Activated CD4-positive, alpha-beta T cell treated with anti-CD3 and anti-CD28 coated beads, Interleukin-2, amount 50 U/mL, for 16 hours (primary cell): ENCODE measurements at places on chromosomes 2 and 18.

DNA sequence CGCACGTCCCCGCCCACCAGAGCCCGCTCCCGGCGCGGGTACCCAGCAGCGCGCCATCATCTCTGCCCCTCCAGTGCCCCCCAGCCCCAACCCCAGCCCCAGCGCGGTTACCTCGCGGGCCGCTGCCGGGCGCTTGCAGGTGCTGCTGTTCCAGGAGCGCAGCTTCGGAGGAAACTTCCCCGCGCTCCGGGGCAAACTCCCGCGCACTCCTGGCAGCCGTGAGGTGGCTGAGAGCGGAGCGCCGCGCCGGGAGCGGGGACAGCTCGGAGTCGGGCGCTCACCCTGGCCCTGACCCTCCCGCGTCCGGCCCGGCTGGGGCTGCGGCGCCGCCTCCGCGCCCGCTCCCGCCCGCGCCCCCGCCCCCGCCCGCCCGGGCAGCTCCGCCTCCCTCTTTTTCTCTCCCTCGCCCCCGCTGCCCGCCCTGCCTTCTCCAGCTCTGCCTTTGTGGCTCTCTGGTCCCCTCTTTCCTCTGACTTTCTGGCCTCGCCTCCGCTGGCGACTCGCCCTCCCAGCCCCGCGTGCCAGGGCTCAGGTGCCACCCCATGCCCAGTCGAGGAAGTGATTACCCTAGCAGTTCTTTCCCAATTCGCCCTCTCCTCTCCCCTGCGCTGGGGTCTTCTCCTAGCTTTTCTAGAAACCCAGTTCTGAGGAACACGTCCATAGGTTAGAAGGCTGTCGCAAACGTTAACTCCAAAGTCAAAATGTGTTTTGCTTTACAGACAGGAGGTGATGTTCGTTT, at the start of gene CHST9:
Gene CHST9 (minus strand): TSS at position 284 of the 739 bp plus-strand sequence. CDS start 42,499 bp downstream, outside the sequence.
- no peak for DNase-seq

DNA sequence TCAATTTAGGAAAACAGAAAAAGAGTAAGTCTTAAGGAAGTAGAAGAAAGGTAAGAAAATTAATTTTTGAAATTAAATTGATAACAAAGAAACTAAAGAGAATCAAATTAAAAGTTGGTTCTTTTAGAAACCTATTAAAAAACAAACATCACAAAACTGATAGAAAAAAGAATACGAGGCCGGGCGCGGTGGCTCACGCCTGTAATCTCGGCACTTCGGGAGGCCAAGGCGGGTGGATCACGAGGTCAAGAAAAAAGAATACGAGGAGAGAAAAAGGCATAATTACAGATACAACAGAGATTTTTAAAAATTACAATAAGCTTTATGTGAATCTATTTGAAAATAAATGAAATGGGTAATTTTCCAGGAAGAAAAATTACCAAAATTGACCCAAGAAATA, 11.8 kb downstream of the PREPL start:
- no peak for DNase-seq

- DNase-seq = no peak
These were observed 14.4 kb upstream of the EGR4 start for GRCh38 chr2:73307720-73308119.

DNA sequence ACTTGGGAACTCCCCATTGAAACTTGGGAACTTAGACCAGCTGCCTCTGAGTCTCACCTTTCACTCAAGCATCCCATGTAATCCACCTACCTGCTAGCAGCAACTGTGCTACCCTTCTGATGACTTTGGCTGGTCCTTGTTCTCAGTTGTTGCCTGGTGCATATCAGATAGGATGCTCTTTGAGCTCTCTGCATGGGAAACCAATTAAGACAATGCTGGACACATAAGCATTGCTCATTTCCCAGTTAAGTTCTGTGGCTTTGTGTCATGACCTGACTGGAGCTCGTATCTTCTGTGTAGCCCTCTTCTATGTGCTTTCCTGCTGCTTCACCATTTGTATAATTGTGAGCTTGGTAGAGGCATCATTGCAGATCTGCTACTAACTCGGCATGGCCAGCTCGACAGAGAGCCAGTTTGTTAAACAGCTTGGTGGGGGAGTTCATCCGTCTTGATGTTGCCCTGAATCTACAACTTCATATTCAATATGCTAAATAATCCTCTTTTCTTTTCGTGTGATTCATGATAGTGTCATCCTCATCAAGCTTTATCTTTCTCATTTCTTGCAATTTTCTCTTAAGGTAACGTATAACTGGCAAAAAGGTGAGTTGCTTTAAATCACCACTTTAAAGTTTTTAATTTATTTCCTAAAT, 447.5 kb upstream of the SLC14A2 start:
- DNase-seq = no peak

DNA sequence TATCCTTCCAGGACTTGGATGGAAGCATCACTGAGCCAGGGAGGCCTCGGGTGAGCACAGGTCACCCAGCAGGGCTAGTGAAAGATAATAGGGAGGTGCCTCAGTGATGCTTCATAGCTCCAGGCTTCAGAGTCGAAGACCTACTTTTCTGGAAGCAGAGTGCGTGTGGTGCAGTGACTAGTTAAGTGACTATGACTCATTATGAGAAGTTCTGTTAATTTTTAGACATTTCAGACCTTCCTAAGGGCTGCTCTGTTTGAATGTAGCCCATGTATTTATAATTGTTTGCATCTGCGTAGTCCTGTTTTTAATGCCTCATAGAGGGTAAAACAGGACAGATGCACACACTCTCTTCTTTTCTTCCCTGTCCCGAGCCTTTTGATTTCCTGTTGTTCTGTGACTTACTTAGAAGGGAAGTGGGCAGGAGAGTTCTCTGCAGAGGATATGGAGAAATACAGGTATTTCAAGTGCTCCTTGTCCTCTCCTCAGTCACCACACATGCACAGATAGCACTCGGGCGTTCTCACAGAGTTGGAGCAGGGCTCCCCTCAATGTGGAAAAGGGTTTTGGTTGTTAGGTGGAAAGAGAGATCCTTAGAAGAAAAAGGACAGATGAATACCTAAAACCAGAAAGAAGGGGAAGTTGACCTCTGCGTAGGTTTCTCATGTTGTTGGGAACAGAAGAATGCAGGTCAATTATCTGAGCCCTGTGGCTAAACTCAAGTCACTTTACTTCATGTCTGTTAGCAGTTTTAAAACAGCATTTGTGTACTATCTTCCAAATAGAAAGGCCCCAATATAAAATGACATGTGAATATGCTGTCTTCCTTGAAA, 34.7 kb downstream of the RALB start:
- peak; percentile 89 for DNase-seq

DNA sequence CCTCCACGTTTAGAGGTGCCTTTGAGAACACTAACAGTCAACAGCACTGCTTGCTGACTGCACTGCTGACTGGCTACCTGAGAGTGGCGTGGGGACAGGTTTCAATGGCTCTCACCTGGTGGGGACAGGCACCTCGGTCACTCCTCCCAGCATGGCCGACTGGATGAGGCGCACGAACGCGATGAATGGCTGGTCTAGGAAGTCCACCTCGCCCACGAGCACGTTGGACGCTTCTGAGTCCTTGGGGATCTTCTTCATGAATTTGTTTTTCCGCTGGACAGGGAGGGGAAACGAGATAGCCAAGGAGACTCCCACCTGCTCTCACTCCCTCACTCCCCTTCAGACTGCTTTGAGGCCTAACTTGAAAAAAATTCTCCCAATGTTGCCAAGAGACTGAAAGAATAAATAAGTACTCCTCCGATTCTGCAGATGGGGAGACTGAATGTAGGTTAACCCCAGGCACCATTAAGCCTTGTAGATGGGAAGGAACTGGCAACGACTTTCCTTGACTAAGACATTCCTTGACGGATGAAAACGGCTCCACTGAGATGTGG, 57.3 kb downstream of the MTHFD2 start:
- no peak for DNase-seq

DNA sequence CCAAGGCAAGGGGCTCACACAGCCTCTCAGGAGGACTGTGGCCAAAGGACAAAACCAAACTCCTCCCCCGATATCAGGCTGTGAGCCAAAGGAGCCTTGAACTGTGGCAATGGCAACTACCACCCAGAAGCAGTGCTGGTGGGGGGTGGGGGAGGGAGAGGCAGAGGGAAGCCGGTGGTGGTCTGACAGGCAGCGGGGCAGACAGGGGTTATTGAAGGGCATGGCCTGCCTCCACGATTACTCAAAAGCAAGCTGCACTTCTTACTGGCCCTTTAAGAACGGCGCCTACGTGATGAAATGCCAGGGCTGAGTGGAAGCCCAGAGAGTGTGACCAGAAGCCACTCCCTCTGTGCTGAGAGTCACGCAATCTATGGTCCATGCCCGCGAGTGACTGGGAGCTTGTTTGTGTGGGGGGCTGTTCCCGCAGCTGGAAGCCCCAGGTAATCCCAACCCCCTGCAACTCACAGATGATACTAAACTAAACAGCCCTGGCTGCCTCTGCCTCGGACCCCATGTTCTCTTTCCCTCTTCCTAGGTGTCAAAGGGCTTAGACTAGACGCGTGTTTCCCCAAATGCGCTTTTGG, 128.2 kb upstream of the CXCR4 start:
- DNase-seq = no peak

GRCh38 chr2:207240649-207241048, 74.9 kb upstream of the KLF7 start:
- DNase-seq = peak; percentile 63

DNA sequence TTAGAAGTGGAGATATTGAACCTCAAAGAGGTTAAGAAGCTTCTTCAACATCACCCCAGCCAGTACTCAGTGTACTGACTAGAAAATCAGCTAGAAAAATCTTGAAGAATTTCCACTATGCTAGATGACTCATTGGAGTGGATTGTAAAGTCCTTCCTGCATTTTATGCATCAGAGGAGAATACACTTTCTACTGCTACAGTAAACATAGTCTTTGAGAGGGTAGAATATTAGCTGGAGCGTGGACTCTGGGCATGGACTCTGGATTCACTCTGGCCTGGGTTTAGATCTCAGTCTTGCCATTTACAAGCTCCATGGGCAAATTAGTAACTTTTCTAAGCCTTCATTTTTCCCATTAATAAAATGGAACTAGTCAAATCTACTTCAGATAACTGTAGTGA, 215.9 kb downstream of the IRS1 start:
- DNase-seq = no peak

DNA sequence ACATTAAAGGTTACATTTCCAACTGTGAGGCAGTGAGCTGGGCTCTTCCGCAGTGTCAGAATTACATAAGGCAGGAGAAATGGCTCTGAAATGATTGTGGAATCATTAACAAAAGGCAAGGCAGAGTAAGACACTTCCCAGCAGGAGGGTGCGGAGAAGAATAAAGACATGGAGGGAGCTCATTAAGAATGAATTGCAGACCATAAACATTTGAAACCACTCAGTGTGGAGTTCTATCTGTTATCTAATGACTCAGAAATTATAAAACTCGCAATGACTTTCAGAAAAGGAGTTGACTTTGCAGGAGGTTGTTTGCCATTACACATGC, 77.0 kb downstream of the SMIM21 start:
- DNase-seq = no peak

DNA sequence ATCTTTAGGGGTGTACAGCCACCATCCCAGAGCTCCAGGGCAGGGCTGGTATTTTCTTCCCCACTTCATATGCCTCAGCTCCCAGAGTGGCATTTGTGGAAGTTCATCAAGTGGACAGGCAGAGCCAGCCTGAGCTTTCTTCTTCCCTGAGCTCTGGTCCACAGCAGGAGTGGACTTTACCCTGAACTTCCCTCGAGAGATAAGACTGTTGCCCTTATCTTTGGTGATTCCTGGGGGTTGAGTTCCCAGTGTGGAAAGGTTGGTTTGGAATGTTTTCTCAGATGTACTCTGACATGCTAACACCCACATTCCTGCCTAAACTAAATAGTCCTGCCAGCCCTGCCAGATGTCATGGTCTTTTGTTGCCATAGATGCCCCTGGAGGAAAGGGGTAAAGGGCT, 62.0 kb upstream of the LGALSL start:
- no peak for DNase-seq

- DNase-seq = no peak
These were observed 311.0 kb upstream of the THUMPD2 start for GRCh38 chr2:40090044-40090443.

- no peak for DNase-seq
These were observed 652.9 kb upstream of the ID2 start for GRCh38 chr2:8028981-8029380.

GRCh38 chr2:122255924-122256323, 500.5 kb downstream of the TSN start:
- no peak for DNase-seq

- DNase-seq = no peak
These were observed 39.2 kb downstream of the WDR33 start for GRCh38 chr2:127771756-127772155.

- no peak for DNase-seq
These were observed 2.5 kb downstream of the APLF start for GRCh38 chr2:68469935-68470334.

GRCh38 chr2:54432251-54433015, 23.7 kb upstream of the SPTBN1 start:
- no peak for DNase-seq

DNA sequence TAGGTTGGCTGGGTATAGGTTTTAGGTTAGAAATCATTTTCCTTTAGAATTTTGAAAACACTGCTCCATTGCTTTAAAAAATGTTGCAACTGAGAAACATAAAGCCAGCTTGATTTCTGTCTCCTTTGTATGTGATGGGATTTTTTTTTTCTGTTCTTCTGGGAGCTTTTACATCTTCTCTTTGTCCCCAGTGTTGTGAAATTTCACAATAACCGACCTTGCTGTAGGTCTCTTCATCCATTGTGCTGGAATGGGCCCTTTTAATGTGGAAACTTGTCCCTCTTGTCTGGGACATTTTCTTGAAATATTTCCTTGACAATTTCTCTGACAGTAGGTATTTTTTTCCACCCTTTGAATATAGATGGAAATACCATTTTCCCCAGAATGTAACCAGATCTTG, 44.0 kb upstream of the LAPTM4A start:
- DNase-seq = no peak

- DNase-seq = no peak
These were observed 101.9 kb upstream of the ARHGAP28 start for GRCh38 chr18:6627645-6628044.

DNA sequence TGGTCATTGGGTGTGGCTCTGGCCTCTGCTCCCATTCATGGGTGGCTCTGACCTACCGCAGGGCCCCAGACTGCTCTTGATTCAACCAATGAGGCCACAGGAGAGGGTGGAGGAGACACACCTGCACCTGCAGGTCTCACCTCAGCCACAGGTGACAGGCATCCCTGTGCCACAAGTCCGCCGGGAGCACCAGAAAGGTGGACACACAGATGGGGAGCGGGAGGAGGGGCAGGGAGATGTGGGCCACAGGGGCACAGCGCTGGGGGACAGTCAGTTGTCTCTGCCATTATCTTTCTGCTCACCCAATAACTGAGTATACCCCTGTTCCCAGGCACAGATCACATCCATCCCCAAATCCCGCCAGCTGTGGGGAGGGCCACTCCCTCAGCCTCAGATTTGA, 189.1 kb upstream of the SALL3 start:
- DNase-seq = no peak

DNA sequence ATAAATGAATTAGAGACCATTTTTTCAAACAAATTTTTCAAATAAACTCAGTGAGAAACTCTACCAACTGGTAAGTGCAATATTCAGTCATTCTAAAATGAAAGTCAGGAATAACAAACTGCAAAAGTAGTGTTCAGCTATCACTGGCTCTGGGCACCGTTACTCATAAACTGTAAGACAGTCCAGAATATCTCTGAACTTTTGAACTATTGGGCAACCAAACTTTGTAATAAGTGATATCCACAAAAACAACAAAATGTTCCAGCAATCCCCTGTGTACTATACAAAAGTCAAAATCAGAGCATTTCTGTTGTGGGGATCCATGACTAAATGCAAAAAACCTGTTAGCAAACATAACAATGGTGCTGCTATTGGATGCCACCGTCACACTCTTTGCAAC, 56.3 kb downstream of the SLC25A12 start:
- no peak for DNase-seq

- DNase-seq = no peak
These were observed 59.4 kb upstream of the CTLA4 start for GRCh38 chr2:203808046-203808750.
